Cerebellar nuclear complex (tissue), 1 donor: ENCODE measurements at places on chromosomes 4 and X.

GRCh38 chrX:24761306-24761705 is 67.6 kb downstream of the POLA1 start:
- no peak for DNase-seq

- DNase-seq, result no peak
Measured at GRCh38 chr4:177177541-177178081, 132.1 kb upstream of the NEIL3 start.

DNA sequence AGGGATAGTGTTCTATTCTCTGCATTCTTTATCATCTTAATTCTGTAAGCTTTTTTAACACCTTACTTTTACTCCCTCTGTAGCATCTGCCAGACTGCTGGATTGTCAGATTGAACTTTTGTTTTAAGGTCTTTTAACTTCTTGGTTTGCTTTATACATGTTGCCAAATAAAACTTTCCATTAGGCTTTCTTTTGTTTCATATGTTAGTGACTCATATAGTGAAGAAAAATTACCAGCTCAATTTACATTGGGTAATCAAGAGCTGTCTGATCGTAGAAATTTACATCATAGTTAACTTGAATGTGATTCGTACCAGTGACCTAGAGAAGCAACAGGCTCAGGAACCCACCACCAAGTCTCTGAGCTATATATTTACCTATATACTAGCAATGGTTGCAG is 28.5 kb upstream of the KLHL4 start:
- no peak for DNase-seq

- DNase-seq, result no peak
Measured at GRCh38 chr4:174810834-174811233, 18.2 kb downstream of the GLRA3 start.

DNA sequence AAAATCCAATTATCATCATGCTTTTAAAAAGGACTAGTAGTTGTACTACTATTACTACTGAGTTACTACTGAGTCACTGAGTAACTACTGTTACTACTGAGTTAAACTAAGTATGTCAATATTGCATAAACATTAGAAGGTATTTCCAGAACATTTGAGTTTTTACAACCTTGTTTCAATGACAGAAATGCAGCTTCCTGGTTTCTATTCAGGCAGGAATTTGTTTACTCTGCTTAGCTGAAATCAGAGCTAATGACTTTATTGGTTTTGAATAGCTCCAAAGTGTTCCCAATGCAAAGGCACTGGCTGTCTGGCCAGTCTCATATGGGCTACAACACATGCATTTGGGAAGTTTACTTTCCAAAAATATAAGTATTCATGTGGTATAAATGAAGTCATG is 12.0 kb downstream of the RPS6KA6 start:
- DNase-seq, result no peak

- no peak for DNase-seq
Measured at GRCh38 chr4:173272996-173273395, 61.2 kb downstream of the HMGB2 start.
